ENCODE measurements at places on chromosomes 6 and 20. TPM values are rescaled to one million over a fixed set of nuclear protein-coding genes. Genes with fewer than 3 reads are reported as not detected.

The TPBG gene
- total RNA-seq, result 9.5 TPM

The RBBP8NL gene
- not detected for total RNA-seq

The TNNC2 gene
- not detected for total RNA-seq

The MPIG6B gene
- total RNA-seq, result not detected

The COL11A2 gene
- total RNA-seq, result 0.07 TPM

The SYCP2 gene
- total RNA-seq, result 0.30 TPM

The PACRG gene
- total RNA-seq, result not detected

The MEP1A gene
- not detected for total RNA-seq

The TBXT gene
- not detected for total RNA-seq

The FUT9 gene
- not detected for total RNA-seq

The ARFGAP1 gene
- total RNA-seq, result 55.0 TPM

The DPM1 gene
- 80.9 TPM for total RNA-seq

The POU5F1 gene
- not detected for total RNA-seq

The SLC22A3 gene
- not detected for total RNA-seq

The TREML2 gene
- total RNA-seq, result not detected

The PHF3 gene
- 17.1 TPM for total RNA-seq

The HLA-DMB gene
- total RNA-seq, result 1.2 TPM

The PIM1 gene
- 6.1 TPM for total RNA-seq

The BPIFB4 gene
- total RNA-seq, result not detected

The BPIFB1 gene
- not detected for total RNA-seq

The BCAS1 gene
- not detected for total RNA-seq

The ZC2HC1B gene
- total RNA-seq, result not detected

The TGM3 gene
- not detected for total RNA-seq

The ETV7 gene
- total RNA-seq, result 1.7 TPM

The SLC22A1 gene
- total RNA-seq, result not detected

The TMEM244 gene
- not detected for total RNA-seq

The CHRNA4 gene
- not detected for total RNA-seq

The COL21A1 gene
- 0.13 TPM for total RNA-seq

The ADNP gene
- total RNA-seq, result 16.7 TPM

The CRISP3 gene
- total RNA-seq, result not detected

The ALDH8A1 gene
- not detected for total RNA-seq

The POM121L2 gene
- not detected for total RNA-seq

The PAX1 gene
- total RNA-seq, result not detected

The NANP gene
- total RNA-seq, result 8.1 TPM

All from mammary microvascular endothelial cell (primary cell).